Mesothelial cell of epicardium (in vitro differentiated cells): ENCODE measurements at places on chromosomes 4 and X.

DNA sequence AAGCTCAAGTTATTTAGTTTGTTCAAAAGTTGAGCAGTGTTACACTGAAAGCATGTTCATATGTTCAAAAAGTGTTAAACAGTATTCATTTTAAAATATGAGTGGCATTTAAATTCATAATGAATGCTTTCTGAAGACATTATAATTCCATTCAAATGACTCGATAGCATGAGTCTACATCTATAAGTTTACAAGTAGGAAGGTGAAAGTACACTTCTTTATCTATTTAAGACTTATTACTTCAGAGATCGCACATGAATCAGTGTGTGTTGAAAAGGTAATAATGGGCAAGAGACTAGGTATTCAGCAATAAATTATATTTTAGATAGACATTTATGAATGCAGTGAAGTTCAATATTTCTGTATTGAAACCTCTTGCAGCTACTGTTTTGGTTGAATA is 456.1 kb downstream of the GRXCR1 start:
- no peaks in the 10 kb centered on the region for H3K36me3 ChIP-seq
- no peak overlapping the region for H3K4me3 ChIP-seq
- no peak overlapping the region for H3K27ac ChIP-seq
- no peak for DNase-seq
- no peaks in the 10 kb centered on the region for H3K27me3 ChIP-seq

- H3K27ac ChIP-seq = no peak overlapping the region
- DNase-seq = no peak
- no peak overlapping the region for H3K4me3 ChIP-seq
- H3K36me3 ChIP-seq = peaks cover 22% of the 10 kb centered on the region
Observed at GRCh38 chr4:55871299-55871800, 17.9 kb downstream of the EXOC1 start.

- H3K36me3 ChIP-seq = no peaks in the 10 kb centered on the region
- no peak for DNase-seq
- H3K4me1 ChIP-seq = no peaks in the 10 kb centered on the region
- H3K27me3 ChIP-seq = no peaks in the 10 kb centered on the region
- no peak overlapping the region for H3K4me3 ChIP-seq
- no peak overlapping the region for H3K27ac ChIP-seq
Observed at GRCh38 chr4:164906368-164906767, 29.4 kb downstream of the APELA start.

- H3K27ac ChIP-seq = no peak overlapping the region
- H3K4me3 ChIP-seq = no peak overlapping the region
- no peaks in the 10 kb centered on the region for H3K27me3 ChIP-seq
- peaks cover 28% of the 10 kb centered on the region for H3K4me1 ChIP-seq
Observed at GRCh38 chrX:2921750-2922149, 7.4 kb downstream of the ARSD start.

GRCh38 chr4:22458098-22458497 is 57.8 kb downstream of the ADGRA3 start:
- H3K4me1 ChIP-seq = peaks cover 44% of the 10 kb centered on the region
- H3K36me3 ChIP-seq = peaks cover 4% of the 10 kb centered on the region
- H3K27ac ChIP-seq = no peak overlapping the region
- no peak overlapping the region for H3K4me3 ChIP-seq

DNA sequence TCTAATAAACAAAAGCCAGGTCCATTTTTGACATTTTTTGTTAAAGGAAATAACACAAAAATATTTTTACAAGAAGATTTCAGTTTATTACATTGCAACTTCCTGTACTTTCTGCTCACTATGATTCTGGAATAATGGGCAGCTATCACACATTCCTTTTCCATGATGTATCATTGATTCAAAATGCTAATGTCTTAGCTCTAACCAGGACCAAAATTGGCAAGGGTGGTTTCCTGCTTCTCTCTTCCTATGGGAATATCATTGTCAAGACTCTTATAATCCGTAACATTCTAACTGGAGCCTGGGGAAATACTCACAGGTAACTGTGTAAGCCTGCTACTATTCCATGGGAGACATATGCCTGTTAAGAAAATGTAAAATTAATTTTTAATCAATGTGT is 218.6 kb downstream of the DCAF12L2 start:
- DNase-seq = no peak
- H3K27ac ChIP-seq = no peak overlapping the region
- H3K36me3 ChIP-seq = no peaks in the 10 kb centered on the region
- no peak overlapping the region for H3K4me3 ChIP-seq
- no peaks in the 10 kb centered on the region for H3K4me1 ChIP-seq

DNA sequence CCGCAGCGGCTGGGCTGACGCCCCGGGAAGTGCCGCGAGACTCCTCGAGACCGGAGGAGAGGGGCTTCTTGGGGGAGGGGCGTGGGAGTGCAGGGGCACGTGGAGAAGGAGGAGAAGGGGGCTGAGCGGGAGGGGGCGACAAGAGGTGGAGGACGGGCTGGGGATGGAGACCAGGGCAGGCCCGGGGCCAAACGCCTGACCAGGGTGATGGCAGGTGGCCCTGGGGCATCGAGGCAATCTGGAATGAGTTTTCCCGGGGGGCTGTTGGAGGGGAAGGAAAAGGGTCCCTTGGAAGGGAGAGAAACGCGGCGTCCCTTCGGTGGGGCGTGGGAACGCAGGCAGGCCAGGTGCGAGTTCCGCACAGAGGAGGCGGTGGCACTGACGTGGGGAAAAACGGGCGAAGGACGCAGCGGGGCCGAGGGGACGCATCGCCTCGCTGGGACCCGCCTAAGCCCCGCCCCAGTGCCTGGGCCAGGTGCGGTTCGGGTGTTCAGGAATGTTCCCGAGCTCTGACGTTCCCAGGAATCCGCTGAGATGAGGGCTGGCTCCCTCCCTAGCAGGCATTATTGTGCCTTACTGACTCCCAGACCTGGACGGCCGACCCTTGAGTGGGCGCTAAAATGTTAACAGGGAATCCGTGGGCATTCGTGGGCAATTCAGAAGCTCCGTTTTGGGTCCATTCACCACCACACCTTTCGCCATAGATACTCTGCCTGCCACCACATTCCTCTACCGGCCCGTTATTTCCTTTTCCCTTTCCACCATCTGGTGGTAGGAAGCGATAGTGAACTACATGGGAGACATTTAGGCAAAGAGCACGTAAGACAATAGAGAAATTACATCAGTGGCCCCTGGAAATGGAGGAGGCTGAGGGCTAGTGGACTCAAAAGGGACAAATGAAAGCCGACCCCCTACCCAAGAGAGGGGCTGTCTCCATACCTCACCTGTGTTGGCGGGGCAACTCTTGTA is 795 bp upstream of the SH3KBP1 start:
- peak overlapping the region; percentile 74 for H3K4me3 ChIP-seq
- no peaks in the 10 kb centered on the region for H3K27me3 ChIP-seq
- no peaks in the 10 kb centered on the region for H3K36me3 ChIP-seq
- peak overlapping the region; percentile 95 for H3K27ac ChIP-seq

DNA sequence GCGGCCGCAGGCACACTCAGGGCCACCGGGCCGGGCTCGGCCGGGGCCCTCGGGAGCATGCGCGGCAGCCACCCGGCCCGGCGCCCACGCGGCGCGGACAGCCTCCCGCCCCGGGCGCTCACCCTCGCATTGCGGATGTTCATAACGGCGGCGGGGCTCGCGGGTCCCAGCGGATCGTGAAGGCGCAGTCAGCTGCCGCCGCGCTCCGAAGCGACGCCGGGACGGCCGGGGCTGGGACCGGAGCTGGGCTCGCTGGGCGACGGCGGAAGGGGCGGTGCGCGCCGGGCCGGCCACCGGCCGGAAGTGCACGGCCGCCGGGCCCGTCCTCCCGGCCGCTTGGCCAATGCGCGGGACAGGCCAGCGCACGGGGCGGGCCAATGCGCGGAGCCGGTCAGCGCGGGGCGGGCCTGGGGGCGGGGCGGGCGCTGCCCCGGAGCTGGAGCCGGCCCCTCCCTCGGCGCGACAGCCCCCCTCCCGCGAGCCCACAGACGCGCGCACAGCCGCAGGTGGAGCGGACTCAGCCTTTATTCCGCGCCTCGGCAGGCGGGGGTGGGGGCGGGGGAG is at the start of gene NAA10:
TSS of gene NAA10 (minus strand) at position 276 of the 564 bp plus-strand sequence. CDS start at position 143, 133 bp downstream.
- peaks cover 7% of the 10 kb centered on the region for H3K36me3 ChIP-seq
- peak within 1 kb of the TSS; percentile 64 for H3K27ac ChIP-seq
- peaks cover 5% of the 10 kb centered on the region for H3K4me1 ChIP-seq
- no peaks in the 10 kb centered on the region for H3K27me3 ChIP-seq

DNA sequence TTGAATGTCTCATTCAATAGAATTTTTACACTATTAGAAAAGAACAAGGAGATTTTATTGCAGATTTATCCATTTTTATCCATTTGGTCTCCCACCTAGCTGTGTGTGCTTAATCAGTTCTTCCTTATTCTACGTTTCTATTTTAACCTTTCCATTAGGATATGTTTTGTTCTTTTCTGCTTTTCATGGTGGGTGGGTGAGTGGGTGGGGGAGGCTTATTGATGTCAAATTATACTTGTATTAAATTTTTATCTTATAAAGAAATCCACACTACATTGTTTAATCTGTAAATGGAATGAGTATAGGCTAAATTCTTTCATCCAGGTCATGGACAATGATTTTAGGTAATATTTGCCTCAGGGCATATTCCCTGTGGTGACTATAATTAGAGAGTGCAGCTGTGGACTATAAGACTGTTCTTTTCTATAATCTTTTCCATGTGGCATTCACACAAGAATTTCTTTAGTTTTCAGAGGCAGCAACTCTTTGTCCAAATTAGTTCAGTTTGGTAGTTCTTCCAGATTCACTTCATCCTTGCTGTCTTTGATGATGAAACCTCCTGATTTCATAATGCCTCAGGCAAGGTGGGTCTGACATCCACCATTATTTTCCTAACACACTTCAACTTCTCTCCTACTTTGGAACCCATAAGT is 2451.8 kb downstream of the PCDH7 start:
- H3K4me3 ChIP-seq = no peak overlapping the region
- H3K27ac ChIP-seq = no peak overlapping the region
- H3K27me3 ChIP-seq = no peaks in the 10 kb centered on the region
- H3K36me3 ChIP-seq = no peaks in the 10 kb centered on the region
- DNase-seq = no peak

- peaks cover 22% of the 10 kb centered on the region for H3K4me1 ChIP-seq
- peaks cover 25% of the 10 kb centered on the region for H3K27me3 ChIP-seq
- H3K36me3 ChIP-seq = no peaks in the 10 kb centered on the region
- no peak for DNase-seq
Observed at GRCh38 chrX:16953606-16954211, 7.3 kb downstream of the REPS2 start.

DNA sequence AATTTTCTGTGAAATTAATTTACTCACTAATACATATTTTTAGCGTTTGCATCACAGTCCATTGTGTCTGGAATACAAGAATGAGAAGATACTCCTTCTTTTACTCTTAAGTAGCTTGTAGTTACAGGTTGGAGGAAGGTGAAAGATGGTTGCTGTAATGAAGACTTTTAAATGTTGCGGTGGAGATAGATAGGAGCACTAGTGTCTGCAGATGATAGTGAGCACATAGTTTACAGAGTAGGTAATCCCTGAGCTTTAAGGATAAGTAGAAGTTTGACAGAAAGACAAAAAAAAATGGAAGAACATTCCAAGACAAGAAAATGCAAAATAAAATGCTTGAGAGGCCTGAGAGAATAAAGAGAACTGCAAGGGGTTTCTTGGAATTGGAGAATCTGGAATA is 5.4 kb upstream of the SLC39A8 start:
- H3K27ac ChIP-seq = no peak overlapping the region
- H3K4me1 ChIP-seq = peaks cover 17% of the 10 kb centered on the region
- H3K4me3 ChIP-seq = no peak overlapping the region
- no peak for DNase-seq

GRCh38 chr4:154254999-154255398 is 236.6 kb downstream of the DCHS2 start:
- no peak overlapping the region for H3K4me3 ChIP-seq
- no peak for DNase-seq

DNA sequence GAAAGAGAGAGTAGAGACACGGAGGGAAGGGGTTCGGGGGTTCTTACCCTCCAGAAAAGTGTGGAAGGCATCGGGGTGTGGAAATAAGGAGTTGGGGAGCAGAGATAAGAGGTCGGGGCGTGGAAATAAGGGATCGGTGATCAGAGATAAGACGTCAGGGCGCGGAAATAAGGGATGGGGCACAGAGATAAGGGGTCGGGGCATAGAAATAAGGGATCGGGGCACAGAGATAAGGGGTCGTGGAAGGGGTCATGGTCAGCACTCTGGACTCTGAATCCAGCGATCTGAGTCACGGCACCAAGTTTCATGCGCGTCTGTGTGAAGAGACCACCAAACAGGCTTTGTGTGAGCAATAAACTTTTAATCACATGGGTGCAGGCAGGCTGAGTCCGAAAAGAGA is 119.1 kb downstream of the PCDH10 start:
- no peak for DNase-seq
- no peaks in the 10 kb centered on the region for H3K36me3 ChIP-seq
- H3K4me3 ChIP-seq = no peak overlapping the region
- H3K4me1 ChIP-seq = peaks cover 17% of the 10 kb centered on the region
- no peak overlapping the region for H3K27ac ChIP-seq

DNA sequence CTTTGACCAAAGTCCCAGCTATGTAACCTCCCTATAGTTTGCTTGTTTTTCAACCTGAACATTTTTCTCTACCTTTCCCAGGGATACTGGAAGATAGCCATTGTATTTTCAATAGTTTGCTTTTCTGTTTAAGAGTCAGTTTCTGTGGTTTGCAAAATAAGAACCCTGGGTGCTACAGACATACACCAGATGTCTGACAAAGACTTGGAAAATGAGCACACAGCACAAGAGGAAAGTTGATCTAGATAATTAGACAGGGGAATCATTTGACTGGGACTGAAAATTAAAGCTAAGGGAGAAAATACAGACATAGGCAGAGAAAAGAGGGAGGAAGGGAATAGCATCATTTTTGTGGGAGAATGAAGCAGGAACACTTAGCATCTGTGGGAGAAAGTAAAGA is 218.3 kb upstream of the CNKSR2 start:
- DNase-seq = no peak
- H3K27ac ChIP-seq = peak overlapping the region; percentile 10
- no peaks in the 10 kb centered on the region for H3K36me3 ChIP-seq
- H3K27me3 ChIP-seq = no peaks in the 10 kb centered on the region
- no peak overlapping the region for H3K4me3 ChIP-seq

DNA sequence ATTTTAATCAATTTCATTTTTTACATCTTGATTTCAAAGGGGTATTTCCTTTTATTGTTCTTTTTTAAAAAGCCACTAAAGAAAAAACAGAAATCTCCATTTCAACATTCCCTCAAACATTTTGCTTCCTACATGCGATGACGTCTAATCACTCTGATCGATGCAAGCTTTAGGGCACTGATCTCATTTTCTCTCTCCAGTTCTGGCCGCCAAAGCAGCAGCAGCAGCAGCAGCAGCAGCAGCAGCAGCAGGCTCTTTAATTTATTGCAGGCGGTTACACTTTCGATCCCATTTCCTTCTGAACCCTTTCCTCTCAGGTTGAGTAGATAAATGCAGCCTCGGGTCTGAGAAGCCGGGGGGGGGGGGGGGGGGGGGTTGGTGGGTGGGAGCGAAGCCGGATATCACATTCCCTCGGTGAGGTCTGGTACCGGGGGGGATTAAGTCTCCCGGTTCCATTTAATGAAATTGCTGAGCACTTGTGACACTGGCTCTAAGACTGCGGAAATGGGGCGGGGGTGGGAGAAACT is 3.4 kb upstream of the PCDH7 start:
- H3K4me3 ChIP-seq = peak overlapping the region; percentile 100
- H3K27ac ChIP-seq = peak overlapping the region; percentile 99
- no peaks in the 10 kb centered on the region for H3K36me3 ChIP-seq
